ENCODE measurements at places on chromosomes 4 and X. TPM values are rescaled to one million over a fixed set of nuclear protein-coding genes. Genes with fewer than 3 reads are reported as not detected.

The CCKAR gene
- total RNA-seq: not detected

The CCSER1 gene
- total RNA-seq: 9.7 TPM

The GSX2 gene
- total RNA-seq: not detected

The GPR173 gene
- 1.9 TPM for total RNA-seq

The MAGEB17 gene
- total RNA-seq: not detected

The MSMO1 gene
- total RNA-seq: 13.9 TPM

DNA sequence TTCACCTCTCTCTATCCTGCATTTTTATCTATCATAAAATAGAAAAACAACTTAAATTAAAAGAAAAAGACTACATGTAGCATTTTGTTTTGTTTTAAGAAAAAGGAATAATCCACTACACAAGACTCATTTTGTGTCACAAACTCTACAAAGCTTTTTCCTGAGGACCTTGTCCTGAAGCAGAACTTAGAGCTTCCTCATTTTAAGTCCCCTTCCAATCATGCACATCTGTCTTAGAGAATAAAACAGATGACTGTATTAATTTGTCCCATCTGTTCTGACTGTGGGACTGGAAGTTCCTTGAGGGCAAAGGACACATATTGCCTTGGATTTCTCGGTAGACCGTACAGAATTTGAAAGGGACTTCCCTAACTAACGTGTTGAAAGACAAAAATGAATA lies 218.5 kb downstream of the COL25A1 start:
- DNase-seq: no peak

DNA sequence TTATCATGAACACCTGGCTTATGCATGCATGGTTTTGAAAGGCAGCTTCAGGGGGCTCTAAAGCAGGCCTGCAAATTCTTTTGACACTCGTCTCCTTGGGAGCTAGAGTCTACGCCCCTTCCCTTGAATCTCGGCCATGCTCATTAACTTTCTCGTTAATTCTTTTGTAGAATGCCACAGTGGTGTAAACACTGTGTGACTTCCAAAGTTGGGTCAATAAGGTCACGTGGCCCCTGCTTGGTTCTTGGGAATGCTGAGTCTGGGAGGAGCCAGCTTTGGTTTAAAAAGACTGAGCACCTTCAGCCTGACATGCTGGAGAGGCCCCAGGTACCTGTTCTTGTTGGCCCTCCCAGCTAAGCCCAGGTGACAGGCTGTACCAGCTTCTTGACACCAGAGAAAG lies 228.4 kb downstream of the DHRSX start:
- DNase-seq: no peak

Measured in mesenteric fat pad (tissue), 1 donor.